ENCODE measurements at places on chromosomes 11 and 22.

DNA sequence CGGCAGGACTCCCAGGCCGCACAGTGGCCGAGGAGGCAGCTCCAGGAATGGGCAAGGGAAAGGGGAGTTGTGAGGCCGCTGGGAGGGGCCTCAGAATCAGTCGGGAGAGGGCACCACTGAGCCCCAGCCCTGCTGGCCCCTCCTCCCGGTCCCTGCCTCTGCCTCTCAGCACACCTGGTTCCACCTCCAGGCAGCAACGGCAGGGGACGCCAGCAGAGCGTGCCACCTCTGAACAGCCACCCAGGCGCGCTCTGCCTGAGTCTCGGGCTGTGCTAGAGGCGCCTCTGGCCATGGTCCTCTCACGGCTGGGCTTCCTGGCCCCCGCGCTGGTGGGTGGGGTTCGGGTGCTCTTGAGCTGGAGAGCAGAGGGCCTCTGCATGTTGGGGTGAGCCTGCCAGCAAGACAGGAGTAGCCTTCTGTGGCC is 33.0 kb downstream of the MOB2 start:
- DNase-seq: no peak

DNA sequence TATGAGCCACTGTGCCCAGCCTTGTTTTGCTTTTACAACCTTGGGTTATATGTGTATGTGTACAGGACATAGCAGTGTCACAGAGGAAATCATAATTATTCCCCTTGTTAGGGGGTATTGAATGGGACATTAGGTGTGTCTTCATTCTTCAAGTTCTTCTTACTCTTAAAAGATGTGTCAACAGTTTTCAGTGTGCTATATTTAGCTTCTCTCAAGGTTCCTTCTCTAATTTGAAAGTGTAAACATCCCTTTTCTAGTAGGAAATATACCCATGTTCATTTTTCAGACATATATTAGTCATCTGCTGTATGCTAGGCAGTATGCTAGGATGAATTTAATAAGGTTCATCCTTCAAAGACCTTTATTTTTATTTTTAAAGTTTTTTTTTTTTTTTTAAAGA is 17.1 kb downstream of the PCF11 start:
- no peak for DNase-seq

GRCh38 chr11:28169816-28170215 is 61.6 kb downstream of the METTL15 start:
- peak; percentile 37 for DNase-seq

DNA sequence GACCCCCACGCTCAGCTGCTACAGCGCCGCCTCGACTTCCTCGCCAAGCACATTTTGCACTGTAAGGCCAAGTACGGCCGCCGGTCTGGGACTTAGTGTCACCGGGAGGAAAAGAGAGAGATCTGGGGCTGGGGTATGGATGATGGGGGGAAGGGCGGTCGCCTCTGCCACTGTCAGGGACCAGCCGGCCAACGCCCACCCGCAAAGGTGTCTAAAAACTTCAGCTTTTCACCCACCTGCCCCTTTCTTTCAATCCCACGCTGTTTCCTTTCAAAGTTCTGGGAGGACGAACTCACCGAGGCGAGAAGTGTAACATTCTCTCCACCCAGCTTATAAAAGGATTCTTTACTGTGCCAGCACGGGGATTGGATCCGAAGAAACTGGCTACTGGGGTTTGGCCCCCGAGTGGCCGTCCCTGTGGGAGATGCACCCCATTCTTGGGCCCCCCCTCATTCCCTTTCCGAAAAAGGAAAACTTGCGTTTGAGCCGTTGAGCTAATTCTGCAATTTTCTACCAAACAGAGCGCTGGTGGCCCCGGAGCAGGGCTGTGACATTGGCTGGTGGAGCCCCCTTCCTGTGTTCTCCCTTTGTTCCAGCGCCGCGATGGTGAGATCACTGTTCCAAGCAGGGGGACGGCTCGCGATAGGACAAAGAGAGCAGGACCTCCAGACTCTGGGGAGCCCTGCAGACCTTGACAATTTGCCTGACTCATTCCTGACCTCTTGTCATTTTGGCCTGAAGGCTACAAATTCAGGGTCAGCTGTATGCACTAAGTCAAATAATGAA is 1.8 kb downstream of the FJX1 start:
- no peak for DNase-seq

DNA sequence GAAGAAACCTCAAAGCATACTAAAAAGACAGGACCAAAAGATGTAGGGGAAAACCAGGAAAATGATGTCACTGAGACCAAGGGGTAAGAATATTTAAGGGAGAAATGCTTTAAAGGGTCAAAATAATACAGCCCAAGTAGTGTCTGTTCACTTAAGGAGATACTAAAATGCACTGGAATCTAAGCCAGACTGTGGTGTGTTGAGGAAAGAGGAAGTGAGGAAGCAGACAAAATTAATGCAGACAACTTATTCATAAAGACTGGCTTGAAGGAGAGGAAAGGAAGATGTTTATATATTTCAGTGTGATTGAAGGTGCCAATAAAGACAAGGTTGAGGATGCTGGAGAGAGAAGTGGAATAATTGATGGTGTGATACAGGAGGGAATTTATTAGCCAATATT is 15.7 kb downstream of the ZNF215 start:
- no peak for DNase-seq

Data from non-pigmented ciliary epithelial cell (primary cell).